NCI-H2081 treated with DMSO at 0.1 percent for 48 hours (cell line): ENCODE measurements at places on chromosomes 2 and 18.

DNA sequence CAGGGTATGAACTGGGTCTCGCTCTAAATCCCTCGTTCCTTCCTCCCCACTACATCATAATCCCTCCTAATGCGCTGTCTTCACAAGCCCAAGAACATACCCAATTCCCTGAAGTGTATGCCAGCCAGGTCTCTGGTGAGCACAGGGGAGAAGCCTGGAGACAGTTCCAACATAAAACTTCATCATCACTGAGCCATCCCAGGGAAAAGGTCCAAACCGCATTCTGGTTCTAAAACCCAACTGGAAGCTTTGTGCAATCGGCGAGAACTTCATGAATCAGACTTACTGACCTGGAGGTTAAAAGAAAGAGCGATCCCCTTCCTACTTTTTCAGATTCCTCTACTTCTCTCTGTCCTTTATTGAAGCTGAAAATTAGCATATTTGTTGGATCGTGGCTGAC, 132.7 kb downstream of the ALPK2 start:
- no peak for DNase-seq

GRCh38 chr2:219643084-219643473, 15.6 kb downstream of the SLC4A3 start:
- no peak for DNase-seq

DNA sequence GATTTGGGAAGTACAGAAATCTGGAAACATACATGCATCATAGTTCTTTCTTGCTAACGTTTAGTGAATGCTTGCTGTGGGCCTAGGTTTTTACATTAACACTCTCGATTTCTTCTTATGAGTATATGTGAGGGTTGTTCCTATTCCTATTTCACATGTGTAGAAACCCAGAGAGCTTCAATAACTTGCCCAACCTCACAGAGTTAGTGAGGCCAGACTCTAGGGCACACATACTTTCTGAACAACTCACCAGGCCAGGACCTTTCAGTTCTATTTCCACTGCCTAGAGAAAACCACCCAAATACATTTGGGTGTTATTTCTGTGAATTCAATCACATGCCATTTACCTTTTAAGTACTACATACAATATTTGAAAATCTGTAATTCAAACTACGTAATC, 8.2 kb upstream of the KCTD1 start:
- no peak for DNase-seq

DNA sequence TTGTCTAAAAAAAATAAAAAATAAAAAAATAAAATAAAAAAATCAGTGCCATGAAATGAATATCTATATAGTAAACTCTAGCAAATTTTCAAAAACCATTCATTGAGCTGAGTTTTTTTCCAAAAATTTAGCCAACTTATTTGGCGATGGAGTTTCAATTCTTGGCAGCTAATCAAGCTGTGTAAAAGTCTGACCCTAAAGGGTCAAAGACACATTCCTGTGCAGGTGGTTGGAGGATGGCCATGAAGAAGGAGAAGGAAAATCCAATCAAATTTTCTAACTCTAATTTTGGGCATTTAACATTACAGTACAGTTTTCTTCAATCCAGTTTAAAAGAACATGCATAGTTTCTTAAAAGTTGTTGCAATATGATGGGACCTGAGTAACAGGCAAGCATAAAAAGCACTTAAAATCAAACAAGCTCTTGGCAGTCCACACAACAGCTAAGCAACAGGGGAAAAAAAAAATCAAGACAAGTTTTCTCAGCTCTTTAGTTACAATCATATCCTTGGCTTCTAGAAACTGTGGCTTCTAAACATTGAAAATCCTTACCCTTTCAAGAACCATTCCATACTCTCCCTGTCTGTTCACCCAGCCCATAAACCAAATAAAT, 54.5 kb downstream of the ACVR1 start:
- DNase-seq: no peak

- DNase-seq: no peak
These were observed 148.2 kb upstream of the ITGA4 start for GRCh38 chr2:181308766-181309515.

DNA sequence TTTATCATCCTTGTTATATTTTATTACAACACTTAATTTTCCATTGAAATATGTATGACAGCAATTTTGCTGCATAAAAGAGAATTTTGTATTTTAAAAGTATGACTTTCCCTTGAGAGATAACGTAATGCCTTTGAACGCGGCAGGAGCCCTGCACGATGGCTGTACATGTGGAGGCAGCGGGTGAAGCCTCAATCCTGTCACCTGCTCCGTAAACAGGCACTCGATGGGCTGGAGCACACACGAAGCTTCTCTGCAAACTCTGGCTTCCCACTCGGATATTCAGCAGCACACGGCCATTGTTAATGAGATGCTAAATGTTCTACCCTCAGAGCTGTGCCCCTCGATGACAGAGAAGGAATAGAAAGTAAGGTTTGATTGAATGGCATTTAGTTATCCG, 184.4 kb downstream of the RTP5 start:
- no peak for DNase-seq

DNA sequence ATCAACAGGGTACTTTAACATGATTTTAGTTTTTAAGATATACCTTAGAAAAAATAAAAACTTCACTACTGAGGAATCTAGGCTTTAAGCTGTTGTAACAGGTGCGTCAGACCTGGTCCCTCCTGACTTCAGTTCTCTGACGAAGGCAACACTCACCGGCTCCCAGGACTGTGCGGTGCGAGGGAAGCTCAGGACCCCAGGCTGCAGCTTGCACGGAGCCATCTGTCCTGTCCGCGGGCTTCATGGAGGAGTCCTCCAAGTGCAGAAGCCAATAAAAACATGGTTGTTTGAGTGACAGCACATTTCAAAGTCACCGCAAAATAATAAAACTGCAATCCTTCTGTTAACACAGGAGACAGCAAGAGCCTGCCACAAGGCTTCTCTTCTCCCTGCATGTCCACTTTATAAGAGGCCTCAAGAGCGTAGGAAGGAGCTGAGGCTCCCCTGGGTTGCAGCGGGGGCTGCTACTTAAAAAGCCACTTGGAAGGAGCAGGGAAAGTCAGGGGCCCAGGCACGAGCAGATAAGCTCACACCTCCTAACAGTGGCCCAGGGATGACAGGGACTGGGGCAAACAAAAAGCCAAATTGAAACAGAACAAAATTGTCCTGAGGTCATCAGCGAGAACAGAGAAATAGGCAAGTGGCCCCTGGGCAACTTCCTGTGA, 4.6 kb downstream of the HJURP start:
- DNase-seq: no peak
